ENCODE measurements at places on chromosomes 4 and X. TPM values are rescaled to one million over a fixed set of nuclear protein-coding genes. Genes with fewer than 3 reads are reported as not detected.

Gene EDA
- 2.4 TPM for total RNA-seq

Gene KLHL34
- total RNA-seq = not detected

Gene PDE5A
- 2.6 TPM for total RNA-seq

Gene XKRX
- total RNA-seq = 0.54 TPM

Gene CTSO
- total RNA-seq = 3.6 TPM

Gene F9
- total RNA-seq = not detected

Gene PCSK1N
- total RNA-seq = not detected

Gene ZCCHC12
- under 0.01 TPM for total RNA-seq

Gene TRIM61
- total RNA-seq = 0.19 TPM

Gene SMR3B
- total RNA-seq = not detected

Gene CFI
- total RNA-seq = 9.5 TPM

Gene MAOA
- total RNA-seq = 74.5 TPM

Gene PAGE4
- total RNA-seq = not detected

Gene KLB
- under 0.01 TPM for total RNA-seq

Gene ANK2
- 1.5 TPM for total RNA-seq
